Foreskin keratinocyte (primary cell): ENCODE measurements at places on chromosomes 2 and 18.
A peak's percentile ranks its signal among the peaks of the same experiment; 100 is the strongest.

GRCh38 chr2:81266106-81266505 is 961.6 kb upstream of the LRRTM1 start:
- DNase-seq, result no peak

GRCh38 chr2:48283586-48284269 is 246.2 kb upstream of the STON1 start:
- DNase-seq, result no peak

- DNase-seq, result no peak
Observed at GRCh38 chr2:230267556-230267955, 42.0 kb downstream of the SP140 start.

DNA sequence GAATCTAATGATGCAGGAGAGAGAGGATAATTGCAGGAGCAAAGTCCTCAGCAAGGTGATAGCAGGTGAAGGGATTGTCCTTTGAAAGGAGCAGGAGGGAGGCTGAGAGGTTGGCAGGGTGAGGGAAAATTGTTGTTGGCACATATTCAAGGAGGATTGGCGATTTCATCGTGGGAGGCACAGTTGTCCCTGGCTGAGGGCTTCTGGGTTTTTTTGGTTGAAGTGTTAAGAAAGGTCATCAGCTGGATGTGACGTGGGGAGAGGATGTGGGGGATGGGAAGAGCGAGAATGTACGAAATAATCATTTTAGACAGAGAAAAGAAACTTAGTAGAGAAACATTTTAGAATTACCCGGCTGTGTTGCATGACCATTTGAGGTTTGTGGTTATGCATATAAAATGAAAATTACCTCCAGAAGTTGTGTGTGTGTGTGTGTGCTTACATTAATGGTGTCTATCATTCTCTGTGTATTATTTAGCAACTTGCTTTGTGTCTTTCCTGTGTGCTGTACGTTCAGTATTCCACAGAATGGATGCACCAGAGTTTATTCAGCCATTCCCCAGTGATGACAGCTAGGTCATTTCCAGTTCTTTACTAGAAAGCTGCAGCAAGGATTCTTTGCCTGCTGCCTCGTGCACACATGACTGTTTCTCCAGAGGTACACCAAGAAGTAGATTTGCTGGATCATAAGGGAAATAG is 67.6 kb downstream of the SDC1 start:
- DNase-seq, result no peak

DNA sequence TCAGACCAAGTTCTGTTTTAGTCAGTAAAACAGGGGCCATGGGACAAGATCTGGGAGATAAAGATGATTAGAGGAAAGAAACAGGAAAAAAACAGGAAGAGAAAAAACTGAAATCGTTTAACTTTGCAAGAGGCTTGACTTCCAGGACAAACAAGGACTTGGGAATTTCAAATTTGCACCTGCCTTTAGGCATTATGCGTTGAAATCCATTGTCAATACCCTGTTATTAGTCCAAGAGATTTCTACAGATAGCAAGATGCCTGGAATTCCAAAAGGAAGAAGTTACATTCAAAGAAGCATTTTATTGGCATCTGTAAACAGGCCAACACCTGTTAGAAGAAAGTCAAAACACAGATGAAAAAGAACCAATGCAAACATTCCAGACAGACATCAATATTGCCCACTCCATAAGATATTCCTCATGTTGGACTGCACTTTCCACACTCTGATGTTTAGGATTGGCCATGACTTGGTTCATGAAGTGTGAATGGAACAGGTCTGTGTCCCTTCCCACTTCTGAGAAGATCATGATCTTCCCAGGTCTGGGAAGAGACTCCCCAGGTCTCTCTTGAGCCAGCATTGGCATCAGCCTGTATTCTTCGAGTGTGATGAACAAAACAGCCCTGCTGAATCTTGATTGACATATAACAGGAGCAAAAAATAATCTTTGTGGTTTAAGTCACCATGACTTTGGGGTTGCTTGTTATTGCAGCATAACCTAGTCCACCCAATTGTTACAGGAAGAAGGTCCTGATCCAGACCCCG is 181.4 kb upstream of the FN1 start:
- DNase-seq, result no peak

DNA sequence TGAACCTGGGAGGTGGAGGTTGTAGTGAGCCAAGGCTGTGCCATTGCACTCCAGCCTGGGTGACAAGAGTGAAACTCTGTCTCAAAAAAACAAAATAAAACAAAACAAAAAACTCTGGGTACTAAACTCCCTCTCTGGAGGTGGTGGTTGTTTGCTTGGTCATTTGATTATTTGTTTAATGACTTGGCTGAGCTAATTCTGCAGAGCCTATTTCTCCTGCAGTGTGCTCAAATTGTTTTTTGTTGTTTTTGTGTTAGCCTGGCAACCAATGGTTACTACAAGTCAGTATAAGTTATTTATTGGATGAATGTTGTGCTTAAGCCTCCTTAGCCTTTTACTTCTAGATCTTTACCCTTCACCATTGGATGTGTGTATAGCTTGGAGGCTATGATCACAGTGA is 387.5 kb downstream of the ADCYAP1 start:
- no peak for DNase-seq

DNA sequence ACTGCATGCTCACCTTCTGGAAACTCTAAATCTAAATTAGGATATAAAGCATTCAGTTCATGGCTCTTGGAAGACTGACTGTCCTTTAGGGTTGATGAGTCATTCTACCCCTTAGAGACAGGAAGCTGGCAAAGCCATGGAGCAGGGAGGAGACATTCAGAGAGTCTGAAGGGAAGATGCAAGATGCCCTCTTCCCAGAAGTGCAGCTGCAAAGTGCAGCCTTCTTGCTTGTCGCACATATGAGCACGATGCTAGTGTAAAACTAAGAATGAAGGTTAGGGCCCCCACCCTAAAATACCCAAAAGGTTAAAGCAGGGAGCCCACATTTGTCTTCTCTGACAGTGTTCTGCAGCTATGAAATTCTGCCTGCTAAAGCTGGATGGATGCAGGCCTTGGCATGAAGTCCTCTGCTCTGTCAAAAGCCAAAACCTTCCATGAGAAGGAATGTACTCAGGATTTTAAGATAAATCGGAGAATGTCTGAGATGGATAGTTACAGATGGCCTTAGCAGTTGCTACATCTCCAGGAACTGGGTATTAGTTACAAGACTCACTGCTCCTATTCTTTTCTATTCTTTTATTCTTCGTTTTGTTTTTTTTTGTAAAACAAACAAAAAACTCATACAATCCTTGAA is 89.7 kb downstream of the POLE4 start:
- peak; percentile 26 for DNase-seq

GRCh38 chr2:206863716-206864115 is 75.6 kb upstream of the CPO start:
- DNase-seq, result no peak

GRCh38 chr2:139773720-139774277 is 993.6 kb upstream of the NXPH2 start:
- peak; percentile 36 for DNase-seq

GRCh38 chr2:32357318-32358110 is 691 bp downstream of the BIRC6 start:
- peak; percentile 10 for DNase-seq

DNA sequence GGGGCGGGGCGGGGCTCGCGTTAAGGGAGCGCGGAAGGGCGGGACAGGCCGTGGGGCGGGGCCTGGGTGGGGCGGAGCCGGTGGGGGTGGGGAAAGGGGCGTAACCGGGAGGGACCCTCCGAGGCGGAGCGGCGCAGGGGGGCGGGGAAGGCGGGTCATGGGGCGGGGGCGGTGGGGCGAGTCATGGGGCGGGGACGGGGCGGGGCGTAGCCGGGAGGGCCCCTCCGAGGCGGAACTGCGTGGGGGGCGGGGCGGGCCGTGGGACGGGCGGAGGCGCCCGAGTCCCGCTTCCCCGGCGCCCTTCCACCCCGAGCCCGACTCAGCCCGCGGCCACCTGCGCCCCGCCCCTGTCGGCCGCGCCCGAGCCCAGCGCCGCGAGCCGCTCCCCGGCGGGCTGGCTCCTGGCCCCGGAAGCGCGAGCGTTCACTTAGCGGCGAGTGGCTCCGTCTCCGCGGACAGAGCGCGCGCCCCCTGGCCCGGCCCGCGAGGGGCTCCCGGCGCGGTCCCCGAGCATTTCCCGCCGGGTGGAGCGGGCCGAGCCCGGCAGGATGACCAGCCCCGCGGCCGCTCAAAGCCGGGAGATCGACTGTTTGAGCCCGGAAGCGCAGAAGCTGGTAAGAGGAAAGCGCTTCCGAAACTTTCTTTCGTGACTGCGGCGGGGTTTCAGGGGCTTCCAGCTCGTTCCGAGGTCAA is 64.7 kb downstream of the LRRFIP1 start:
- DNase-seq, result peak; percentile 62
